ENCODE measurements at places on chromosomes 2 and 18.

DNA sequence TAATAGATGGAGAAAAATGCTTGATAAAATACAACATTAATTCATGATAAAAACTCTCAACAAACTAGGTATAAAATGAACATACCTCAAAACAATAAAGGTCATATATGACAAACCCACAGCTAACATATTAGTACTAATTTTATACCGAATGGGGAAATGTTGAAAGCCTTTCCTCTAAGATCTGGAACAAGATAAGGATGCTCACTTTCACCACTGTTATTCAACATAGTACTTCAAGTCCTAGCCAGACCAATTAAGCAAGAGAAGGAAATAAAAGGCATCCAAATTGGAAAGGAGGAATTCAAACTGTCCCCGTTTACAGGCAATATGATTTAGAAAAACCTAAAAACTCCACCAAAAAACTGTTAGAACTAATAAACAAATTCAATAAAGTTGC, 61.5 kb upstream of the CTIF start:
- DNase-seq = no peak

- DNase-seq = no peak
Measured at GRCh38 chr2:68122680-68122964, 35.1 kb upstream of the PNO1 start.

DNA sequence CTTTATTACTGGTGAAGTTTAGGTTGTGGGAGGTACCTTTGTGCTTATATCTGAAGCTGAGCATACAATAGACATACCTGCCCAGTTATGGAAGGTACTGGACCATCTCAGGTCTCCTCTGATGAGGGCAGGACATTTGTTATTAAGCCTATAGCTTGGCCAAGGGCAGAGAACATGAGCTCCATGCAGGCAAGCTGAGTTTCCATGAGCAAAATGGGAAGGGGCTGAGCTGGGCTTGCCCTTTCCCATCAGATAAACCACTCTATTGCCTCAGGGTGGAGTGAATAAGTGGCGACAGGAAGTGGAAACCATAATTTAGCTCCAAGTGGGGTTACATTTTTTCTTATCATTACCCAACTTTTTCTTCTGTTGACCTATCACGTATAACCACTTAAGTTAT, 39.9 kb upstream of the EML6 start:
- DNase-seq = no peak

GRCh38 chr18:44742718-44743311, 62.1 kb downstream of the SETBP1 start:
- DNase-seq = no peak

DNA sequence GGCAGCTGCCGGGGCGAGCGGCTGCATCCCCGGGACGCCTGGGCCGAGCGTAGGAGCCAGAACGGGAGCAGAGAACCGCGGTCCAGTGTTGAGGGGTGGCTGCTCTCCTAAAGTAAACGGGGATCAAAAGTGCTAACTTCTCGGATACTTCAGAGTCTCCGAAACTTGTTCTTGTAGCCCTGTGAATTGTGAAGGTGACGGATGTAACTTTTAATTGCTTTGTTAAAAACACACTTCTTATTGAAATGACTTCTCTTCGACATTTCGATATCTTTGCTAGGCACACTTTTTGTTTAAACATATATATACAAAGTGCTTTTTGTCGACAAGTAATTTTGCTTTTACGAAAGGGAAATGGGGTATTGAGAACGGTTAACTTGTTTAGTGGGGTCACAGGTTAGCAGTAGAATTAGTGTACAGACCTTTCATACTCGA, 540 bp downstream of the ATP9B start:
- no peak for DNase-seq

DNA sequence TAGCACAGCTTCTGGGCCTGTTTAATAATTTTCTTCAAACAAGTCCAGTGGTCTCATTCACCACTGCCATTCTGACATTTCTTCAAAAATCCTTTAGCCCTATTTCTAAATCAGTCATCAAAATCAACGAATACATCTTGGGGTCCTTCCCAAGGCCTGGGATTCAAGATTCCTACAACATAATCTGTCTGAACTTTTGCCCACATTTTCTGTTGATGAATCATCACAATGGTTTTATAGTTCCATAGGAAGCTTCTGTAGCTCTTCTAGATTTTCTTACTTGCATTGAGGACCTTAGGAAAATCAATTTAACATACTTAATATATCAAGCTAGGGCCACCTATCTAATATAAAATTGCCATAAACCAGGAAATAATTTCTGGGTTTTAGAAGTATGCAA, 811.8 kb upstream of the ACVR2A start:
- DNase-seq = no peak

GRCh38 chr2:237235383-237236095, 149.8 kb downstream of the COPS8 start:
- DNase-seq = no peak

- DNase-seq = no peak
Measured at GRCh38 chr18:9055626-9056025, 46.9 kb upstream of the NDUFV2 start.

- DNase-seq = no peak
Measured at GRCh38 chr2:134630504-134631159, 88.2 kb downstream of the TMEM163 start.

DNA sequence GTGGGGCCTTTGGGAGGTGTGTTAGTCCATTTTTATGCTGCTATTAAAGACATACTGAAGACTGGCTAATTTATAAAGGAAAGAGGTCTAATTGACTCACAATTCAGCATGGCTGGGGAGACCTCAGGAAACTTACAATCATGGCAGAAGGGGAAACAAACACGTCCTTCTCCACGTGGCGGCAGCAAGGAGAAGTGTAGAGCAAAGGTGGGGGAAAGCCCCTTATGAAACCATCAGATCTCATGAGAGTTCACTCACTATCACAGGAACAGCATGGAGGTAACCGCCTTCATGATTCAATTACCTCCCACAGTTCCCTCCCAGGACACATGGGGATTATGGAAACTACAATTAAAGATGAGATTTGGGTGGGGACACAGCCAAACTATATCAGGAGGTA, 187.1 kb upstream of the OSR1 start:
- no peak for DNase-seq

GRCh38 chr2:151150331-151151320, 111.0 kb downstream of the RBM43 start:
- DNase-seq = no peak

DNA sequence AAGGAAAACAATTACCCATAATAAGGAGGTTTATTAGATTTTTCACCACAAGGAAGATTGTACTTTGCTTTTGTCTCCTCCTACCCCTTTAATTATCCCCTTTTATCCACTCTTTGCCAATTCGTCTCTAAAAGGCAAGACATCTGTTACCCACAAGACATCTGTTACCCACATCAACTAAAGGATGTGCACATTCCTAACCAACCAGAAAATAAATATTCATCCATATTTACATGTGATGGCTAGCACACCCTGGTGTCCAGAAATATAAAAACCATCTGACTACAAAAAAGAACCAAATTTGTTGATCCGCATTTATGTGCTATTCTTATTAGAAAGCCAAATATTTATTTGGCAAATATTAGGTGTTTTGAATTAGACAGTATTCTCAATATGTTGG, 35.7 kb downstream of the ACVR1C start:
- no peak for DNase-seq

DNA sequence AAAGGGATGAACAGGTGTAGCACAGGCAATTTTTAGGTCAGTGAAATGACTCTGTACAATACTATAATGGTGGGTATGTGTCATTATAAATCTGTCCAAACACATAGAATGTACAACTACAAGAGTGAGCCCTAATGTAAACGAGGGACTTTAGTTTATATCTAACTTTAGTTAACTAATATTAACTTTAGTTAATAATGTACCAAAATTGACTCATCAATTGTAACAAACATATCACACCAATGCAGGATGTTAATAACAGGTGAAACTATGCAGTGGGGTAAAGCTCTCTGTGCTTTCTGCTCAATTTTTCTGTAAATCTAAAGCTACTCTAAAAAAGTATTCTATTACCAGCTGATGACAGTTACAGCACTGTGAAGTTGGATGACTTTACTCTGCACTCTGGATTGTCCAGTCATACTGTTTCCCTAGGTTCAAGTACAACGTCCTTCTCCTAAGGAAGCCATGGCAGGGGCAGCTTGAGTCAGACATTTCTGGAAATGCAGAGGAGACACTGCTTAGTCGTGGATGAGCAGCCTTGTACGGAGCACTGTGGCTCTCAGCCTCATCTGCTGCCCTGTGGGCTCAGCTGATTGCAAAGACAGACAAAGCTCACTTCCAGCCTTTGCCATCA, 26.1 kb downstream of the TGFA start:
- DNase-seq = no peak

GRCh38 chr2:27264253-27264752, 1.5 kb upstream of the SLC30A3 start:
- DNase-seq = no peak

- no peak for DNase-seq
Measured at GRCh38 chr2:130846686-130847375, 10.1 kb downstream of the ARHGEF4 start.

DNA sequence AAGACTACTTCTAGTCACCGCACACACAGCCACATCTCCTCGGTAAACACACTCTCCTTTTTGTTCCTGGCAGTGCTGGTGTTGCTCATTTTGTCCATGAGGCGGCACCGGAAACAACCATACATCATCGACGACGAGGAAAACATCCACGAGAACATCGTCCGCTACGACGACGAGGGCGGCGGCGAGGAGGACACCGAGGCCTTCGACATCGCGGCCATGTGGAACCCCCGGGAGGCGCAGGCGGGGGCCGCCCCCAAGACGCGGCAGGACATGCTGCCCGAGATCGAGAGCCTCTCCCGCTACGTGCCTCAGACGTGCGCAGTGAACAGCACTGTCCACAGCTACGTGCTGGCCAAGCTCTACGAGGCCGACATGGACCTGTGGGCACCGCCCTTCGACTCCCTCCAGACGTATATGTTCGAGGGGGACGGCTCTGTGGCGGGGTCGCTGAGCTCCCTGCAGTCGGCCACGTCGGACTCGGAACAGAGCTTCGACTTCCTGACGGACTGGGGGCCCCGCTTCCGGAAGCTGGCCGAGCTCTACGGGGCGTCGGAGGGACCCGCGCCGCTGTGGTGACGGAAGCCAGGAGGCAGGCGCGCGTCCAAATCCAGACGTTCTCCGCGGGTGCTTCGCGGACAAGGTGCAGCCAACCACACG, 221.0 kb downstream of the CDH20 start:
- no peak for DNase-seq

GRCh38 chr18:26335156-26335555, 108.9 kb downstream of the TAF4B start:
- no peak for DNase-seq

- DNase-seq = peak; percentile 10
Measured at GRCh38 chr18:62505669-62506494, 16.9 kb upstream of the ZCCHC2 start.

DNA sequence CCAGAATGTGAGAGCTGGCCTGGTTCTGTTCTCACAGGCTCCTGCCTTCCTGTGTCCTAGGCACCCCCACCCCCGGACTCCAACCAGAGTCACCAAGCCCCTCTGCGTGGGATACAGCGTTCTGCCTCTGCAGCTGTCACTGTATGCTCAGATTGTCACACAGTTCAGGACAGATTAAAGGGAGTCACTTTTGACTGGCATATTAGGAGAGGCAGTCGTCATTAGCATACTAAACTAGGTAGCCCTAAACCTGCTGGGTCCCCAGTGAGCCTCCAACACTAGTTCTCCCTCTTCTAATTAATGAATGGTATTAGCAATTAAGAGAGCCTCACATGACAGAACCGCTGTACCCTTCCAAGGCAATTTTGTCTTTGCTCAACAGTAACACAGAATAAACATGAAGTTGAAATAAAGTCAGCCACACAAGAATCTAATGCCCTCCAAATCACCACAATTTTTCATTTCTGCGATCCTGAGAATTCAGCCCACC, 340.2 kb downstream of the CMPK2 start:
- DNase-seq = no peak

- DNase-seq = no peak
Measured at GRCh38 chr2:28994679-28995078, 13.6 kb downstream of the TOGARAM2 start.

DNA sequence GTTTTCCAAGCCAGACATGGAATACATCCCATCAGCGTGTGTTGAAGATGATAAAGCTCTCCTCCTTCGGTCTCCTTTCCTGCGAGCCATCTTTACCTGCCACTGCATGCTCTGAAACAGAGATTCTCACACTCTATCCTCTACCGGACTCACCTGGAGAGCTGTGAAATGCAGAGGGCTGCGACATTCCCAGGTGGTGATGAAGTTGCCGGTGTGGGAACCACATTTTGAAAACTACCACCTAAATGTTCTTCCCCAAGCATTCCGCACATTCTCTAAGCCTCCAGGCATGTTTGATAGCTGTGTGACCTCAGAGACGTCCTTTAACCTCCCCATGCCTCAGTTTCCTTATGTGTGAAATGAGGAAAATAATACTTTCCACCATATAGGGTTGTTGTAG, 226.2 kb upstream of the RAB6C start:
- no peak for DNase-seq

- no peak for DNase-seq
Measured at GRCh38 chr2:64337314-64337713, 116.6 kb upstream of the LGALSL start.

- DNase-seq = no peak
Measured at GRCh38 chr2:132681766-132682165, 11.8 kb upstream of the LYPD1 start.

- no peak for DNase-seq
Measured at GRCh38 chr2:44819061-44819460, 122.4 kb upstream of the SIX3 start.

GRCh38 chr18:12659904-12660605, 2.1 kb upstream of the SPIRE1 start:
- peak; percentile 22 for DNase-seq

DNA sequence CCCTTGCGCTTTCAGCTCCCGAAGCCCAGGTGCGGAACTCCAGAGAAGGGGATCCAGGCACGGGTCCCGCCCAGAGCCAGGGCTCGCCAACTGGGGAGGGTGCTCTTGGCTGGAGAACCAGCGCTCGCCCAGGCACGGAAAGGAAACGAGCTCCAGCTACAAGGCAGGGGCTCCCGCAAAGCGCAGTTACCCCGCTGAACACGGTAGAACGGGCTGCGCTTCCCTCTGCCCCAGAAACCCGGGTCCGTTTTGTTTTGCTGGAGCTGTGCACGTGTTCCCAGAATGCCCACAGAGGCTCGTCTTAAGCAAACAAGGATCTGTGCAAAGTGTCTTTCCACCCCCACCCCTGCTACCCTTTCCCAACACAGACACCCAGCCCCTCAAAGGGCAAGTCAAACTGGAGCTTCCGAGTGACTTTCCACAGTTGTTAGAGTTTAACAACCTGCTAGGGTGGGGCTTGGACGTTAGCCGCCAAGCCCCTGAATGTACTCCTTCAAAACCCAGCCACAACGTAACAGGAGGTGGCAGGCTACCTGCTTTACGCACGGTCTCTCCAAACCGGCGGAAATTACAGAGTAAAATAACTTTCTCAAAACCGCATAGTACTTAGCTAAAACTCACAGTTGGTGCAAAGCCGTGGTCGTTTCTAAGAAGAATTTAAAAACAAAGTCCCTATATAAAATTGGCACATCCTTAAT, 775 bp downstream of the RNF125 start:
- peak; percentile 38 for DNase-seq

GRCh38 chr2:104938231-104938941, 84.5 kb downstream of the POU3F3 start:
- DNase-seq = no peak
